ENCODE measurements at places on chromosomes 5 and 9.

- DNase-seq = no peak
Measured at GRCh38 chr5:95098012-95098411, 186.9 kb downstream of the MCTP1 start.

DNA sequence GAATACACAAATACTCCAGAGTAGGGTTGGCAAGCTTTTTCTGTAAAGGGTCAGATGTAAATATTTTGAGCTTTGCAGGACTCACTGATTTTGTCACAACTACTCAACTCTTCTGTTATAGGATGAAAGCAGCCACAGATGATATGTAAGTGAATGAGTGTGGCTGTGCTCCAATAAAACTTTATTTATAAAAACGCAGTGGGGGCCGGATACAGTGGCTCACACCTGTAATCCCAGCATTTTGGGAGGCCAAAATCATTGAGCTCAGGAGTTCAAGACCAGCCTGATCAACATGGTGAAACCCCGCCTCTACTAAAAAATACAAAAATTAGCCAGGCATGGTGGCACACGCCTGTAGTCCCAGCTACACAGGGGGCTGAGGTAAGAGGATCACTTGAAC is 69.1 kb downstream of the FBXW11 start:
- DNase-seq = no peak

- DNase-seq = no peak
Measured at GRCh38 chr5:154755361-154756008, at the start of gene LARP1. TSS of gene LARP1 (plus strand) at chr5:154755377. CDS start at chr5:154755758, 381 bp downstream.

DNA sequence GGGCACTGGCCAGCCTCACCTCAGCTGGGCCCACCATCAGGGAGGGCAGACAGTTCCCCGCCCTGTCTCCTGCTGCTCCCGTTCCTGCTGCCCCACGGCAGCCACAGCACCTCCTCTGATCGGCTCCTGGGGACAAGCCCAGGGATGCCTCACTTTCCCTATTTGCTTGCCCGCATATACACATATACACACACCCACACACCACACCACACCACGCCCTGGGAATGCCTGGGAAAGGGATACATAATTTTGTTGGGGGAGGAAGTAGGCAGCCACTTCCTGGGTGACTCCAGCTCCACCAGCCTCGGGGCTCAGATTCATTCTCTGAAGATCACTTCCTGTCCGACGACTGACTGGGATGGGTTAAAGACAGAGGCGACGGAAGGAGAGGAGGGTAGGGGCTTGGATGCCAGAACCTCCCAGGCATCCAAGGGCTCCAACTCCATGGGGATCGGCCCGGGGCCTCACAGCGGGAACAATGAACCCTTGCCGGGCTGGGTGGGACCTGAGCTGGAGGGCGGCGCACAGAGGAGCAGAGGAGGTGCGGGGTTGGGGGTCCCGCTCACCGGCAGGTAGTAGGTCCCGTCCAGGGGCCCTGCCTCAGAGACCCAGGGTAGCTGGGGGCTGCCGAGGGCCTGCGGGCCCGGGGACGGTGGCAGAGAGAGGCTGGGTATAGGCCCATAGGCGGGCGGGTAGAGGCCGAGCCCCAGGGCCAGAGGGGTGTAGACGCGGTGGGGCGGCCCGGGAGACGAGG is 2.0 kb upstream of the MZB1 start:
- DNase-seq = no peak

DNA sequence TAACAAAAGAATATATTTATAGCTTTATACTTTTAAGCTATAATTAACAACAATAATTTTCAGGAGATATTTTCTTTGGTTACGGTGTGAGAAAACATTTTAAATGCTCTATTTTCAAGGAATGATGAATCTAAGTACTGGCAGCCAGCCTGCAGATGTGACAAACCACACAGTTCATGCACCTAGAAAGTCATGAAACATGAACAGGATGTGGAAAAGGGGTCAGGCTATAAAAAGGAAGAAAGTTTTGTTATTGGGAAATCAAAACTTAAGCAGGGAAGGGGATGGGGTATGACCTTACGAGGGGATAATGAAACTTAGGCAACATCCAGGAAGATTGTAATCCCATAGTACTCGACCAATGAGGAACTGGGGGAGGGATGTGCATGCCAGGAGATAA is 508.7 kb upstream of the GRAMD2B start:
- DNase-seq = no peak

DNA sequence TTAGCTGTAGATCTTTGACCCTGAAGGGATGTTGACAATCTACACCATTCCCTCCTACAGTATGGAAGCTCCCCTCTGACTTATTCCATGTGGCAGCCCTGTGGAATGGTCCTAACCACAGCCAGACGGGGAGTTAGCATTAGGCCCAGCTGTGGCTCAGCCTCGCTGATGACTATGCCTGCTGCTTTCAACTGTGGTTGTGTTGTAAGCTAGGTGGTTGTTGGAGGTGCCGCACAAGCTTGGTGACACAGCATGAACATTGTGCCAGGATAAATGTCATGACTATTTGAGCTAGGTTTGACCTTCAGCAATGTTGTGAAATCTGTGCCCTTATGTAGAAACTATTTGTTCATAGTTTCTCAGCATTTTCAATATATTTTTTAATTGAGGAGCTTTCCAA is 40.6 kb downstream of the SGCD start:
- peak; percentile 90 for DNase-seq

DNA sequence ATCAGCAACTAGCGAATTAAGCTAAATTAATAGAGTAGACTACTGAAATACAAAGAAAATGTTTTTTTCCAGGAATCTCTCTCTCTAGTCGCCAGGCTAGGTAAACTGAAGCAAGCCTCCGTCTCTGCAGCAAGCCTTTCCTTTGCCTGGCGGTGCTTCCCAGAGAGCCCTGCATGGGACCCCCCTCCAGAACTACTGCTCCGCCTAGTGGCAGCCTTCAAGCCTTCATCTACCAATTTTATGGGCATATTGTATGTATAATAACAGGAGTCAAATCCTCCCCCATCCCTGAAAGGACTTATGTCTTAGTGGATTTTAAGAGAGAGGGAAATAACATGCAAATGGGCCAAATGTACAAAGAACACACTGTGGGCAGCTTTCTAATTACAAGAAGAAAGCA is 241.9 kb downstream of the SAXO1 start:
- DNase-seq = peak; percentile 41

- DNase-seq = no peak
Measured at GRCh38 chr9:136047775-136048559, 47.1 kb downstream of the NACC2 start.

DNA sequence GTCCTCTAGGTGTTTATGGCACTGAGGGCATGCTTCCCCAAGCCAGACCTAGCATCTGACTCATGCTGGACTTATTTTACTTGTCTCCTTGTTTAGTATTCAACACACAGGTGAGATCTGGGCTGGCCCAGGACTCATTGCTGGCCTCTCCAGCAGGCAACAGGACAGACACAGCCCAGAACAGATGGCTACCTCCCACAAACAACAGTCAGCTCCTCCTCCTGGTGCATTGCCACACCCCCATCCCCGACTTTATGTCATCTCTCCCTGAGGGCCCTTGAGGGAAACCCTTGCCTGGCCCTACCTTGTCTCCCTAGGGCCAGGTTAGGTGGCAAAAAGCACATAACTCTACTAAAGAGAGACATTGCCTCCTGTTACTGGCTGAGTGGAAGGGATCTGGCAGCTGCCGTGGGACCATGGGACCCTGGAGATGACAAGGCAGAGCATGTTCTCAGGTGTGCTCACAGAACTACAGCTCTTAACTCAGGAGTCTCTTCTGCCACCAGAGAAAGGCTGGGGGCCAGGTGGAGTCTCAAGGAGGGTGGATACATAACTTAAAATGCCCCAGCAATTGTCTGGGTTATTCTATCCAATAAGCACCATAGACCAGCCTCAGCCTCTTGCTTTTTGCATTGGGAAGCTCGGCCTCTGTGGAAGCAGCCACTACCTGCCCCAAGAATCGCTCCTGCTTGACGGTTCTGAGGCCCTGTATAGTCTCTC is 2.3 kb downstream of the ACSL6 start:
- no peak for DNase-seq

GRCh38 chr9:127521919-127522304 is 70.6 kb downstream of the LRSAM1 start:
- DNase-seq = no peak

DNA sequence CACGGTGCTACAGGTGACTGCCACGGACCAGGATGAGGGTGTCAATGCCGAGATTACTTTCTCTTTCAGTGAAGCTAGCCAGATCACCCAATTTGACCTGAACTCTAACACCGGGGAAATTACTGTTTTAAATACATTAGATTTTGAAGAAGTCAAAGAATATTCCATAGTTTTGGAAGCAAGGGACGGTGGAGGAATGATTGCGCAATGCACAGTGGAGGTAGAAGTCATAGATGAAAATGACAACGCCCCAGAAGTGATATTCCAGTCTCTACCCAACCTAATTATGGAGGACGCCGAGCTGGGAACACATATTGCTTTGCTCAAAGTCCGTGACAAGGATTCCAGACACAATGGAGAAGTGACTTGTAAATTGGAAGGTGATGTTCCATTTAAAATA is 1.2 kb downstream of the PCDHGB4 start:
- DNase-seq = no peak

Data from mesenchymal stem cell (in vitro differentiated cells and primary cell).